ENCODE measurements at places on chromosomes 1 and 21.

- no peak for DNase-seq
These were observed 14.2 kb downstream of the MARCKSL1 start for GRCh38 chr1:32321712-32322291.

DNA sequence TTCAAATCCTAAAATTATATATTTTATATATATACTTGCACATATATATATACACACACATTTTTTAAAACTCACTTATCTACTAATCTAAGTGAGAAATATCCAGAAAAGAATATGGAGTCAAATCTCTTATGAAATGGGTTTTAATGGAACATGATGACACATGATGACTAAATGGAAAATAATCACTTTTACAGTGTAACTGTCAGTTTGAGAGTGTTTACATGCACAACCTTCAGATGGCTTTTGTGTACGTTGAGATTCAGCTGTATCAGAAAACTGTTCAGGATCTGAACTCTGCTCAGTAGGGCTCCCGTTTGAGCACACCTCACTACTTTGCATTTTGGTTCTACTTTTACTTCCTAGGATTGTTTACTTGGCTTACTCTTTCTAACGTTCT lies 189.8 kb downstream of the DNAH14 start:
- DNase-seq: no peak

- DNase-seq: no peak
These were observed 61.8 kb downstream of the PRKAB2 start for GRCh38 chr1:147110434-147110833.

DNA sequence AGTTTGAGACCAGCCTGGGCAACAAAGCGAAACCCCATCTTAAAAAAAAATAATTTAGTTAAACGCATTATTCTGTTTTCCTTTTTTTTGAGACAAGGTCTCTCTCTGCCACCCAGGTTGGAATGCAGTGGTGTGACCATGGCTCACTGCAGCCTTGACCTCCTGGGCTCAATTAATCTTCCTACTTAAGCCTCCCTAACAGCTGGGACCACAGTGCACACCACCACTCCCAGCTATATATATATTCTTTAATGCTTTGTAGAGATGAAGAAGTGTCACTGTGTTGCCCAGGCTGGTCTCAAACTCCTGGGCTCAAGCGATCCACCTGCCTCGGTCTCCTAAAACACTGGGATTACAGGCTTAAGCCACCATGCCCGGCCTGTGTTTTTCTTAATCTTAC lies 7.7 kb upstream of the KLF17 start:
- DNase-seq: no peak

GRCh38 chr1:246726881-246727280 lies 2.7 kb downstream of the SCCPDH start:
- DNase-seq: no peak

DNA sequence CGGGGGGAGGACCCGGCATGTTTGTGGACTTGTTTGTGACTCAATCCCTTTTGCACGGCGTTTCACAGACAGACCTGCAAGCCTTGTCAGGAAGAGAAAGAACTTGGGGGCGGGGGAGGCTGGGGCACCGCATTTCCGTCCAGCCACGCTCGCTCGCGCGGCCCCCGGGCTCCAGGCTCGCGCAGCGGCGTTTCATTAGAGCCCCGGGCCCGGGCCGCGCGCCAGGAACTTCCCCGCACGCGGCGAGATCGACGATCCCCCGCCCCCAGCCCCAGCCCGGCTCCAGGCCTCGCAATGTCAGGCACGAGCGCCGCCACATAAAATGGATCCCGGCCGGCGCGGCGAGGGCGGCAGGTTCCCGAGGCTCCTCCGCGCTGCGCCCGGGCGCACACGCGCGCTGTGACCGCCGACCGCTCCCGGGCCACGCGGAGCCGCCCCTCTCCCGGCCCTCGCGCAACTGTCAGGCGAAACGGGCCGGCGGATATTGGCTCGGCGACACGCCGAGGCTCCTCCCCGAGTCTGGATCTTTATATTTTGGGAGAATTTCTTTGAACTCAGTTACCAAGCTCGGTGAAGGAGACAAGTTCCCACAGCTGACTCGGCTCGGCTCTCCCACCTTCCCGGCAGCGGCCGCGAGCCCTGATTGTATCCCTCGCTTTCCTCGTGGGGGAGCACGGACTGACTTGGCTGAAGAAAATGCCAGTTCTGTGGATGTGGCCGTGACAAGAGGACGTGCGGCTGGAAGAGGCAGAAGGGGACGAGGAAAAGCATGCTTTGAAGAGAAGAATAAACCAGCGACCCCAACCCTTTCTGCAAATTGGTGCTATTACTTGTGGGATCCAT lies at the start of gene KIF26B:
TSS of gene KIF26B (plus strand) at position 557 of the 843 bp plus-strand sequence. CDS start 440 bp downstream, outside the sequence.
- DNase-seq: peak; percentile 78

DNA sequence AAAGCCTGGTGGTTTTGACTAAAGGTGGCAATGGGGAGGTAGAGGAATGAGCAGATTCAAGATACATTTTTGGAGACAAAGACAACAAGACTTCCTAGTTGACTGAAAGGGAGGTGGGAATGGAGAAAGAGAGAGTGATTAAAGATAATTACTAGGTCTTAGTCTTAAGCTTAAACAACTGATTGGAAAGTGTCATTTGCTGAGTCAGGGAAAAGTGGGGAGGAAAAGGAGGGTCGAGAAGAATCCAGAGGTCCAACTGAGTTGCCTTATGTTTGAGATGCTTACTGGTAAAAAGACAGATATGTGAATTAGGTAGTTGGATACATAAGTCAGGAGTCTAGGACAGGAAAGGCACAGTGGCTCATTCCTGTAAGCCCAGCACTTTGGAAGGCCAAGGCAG lies 179.3 kb downstream of the RGS7 start:
- no peak for DNase-seq

DNA sequence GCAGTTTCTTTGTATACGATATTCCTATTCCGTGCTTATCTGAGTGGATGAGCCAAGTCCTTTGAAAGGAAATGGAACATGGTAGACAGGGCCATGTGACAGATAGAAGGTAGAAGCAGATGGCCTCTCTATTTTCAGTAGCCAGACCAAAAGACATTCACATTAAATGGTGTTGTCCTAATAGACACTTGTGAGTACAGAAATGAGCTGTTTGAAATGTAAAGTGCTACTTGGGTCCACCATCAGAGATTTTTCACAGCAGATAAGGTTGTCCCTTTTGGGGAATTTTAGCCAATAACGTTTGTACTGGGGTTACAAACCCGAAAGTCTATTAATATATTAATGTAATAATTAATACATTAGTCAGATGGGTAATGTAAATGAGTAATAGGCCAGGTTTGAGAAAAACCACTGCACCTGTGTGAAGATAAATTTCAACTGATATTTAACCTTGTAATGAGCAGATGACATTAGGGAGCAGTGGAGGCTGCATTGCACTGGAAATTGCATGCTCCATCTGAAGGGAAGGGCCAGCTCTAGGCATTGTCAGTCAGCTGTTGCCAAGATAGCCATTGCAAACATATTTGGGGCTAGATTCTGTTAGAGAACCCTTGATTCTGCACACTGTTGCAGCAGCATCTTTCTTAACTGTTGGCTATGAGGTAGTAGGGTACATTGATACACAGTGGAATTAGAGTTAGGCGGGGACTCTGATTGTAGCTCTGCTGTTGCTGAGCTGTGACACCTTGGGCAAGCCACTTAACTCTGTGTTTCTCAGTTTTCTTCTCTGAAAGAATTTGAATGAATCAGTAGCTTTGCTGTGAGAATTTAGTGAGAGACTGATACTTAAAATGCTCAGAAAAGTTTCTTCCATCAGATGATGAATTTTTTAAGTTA lies 43.8 kb downstream of the FGGY start:
- DNase-seq: no peak

All from H4 (cell line).